T-cell (primary cell): ENCODE measurements at places on chromosomes 3 and 15. TPM values are rescaled to one million over a fixed set of nuclear protein-coding genes. Genes with fewer than 3 reads are reported as not detected.

The TRPM1 gene
- not detected for total RNA-seq

The HHLA2 gene
- 0.28 TPM for total RNA-seq

The RTP4 gene
- 3.2 TPM for total RNA-seq

The PEX11A gene
- total RNA-seq = 4.0 TPM

The TNFAIP8L3 gene
- not detected for total RNA-seq

- DNase-seq = no peak
Observed at GRCh38 chr3:169955406-169955805, 11.2 kb upstream of the SEC62 start.

DNA sequence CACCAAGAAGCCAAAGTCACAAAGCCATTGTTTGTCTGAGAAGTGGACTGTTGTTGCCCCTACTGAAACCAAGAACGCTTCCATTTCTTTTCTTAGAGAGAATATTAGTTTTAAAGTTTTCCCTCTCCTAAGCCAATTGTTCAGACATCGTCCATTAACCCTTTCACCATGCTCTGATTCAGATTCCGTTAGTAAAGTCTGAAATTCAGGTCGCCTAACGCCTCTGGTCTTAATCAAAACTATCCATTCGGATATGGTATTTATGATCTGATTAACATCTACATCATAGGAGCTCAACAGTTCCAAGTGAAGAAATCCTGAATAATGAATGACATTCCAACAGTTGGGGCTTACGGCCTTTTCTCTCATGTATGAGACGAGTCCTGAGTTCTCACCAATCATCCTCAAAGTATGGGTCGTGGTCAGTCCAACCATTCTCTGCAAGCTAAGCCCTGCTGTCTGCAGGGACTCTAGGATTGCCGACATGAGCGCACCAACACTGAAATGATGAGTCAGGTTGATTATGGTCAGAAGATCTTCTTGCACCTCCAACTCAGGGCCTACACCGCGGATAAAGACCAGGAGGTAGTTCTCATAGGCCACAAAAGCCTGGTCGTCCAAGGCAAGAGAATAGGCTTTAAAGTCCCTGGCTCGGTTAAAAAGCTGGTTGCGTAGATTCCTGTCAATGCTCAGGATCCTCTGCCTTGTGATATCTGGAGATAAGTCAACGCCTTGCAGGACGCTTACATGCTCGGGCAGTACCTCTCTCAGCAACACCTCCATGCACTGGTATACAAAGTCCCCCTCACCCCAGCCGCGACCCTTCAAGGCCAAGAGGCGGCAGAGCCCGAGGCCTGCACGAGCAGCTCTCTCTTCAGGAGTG lies 767 bp downstream of the EPM2AIP1 start:
- no peak for DNase-seq

- DNase-seq = no peak
Observed at GRCh38 chr3:2948882-2949281, 161.3 kb downstream of the IL5RA start.

DNA sequence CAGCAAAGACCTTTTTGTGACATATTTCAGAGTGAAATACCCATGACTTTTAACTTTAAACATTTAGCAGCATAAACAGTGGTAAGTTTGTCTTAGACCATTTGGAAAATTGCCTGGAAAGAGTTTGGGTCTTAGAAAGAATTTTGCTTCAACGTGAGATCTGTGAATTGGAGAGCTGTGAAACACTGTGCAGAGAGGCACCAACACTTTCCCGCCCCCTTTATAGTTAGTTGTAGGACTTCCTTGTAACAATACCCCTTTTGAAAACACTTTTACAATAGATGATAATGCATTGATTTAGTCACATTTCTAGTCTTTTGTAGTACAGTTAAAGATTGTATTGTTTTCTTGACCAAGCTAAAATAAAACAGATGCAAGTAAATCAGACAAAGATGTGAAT lies 43.5 kb upstream of the MBNL1 start:
- no peak for DNase-seq

- no peak for DNase-seq
Observed at GRCh38 chr3:12444582-12445471, 39.5 kb upstream of the TSEN2 start.

GRCh38 chr15:31239409-31239808 lies 87.2 kb upstream of the KLF13 start:
- no peak for DNase-seq

- DNase-seq = no peak
Observed at GRCh38 chr3:51673181-51673801, 2.2 kb downstream of the TEX264 start.

DNA sequence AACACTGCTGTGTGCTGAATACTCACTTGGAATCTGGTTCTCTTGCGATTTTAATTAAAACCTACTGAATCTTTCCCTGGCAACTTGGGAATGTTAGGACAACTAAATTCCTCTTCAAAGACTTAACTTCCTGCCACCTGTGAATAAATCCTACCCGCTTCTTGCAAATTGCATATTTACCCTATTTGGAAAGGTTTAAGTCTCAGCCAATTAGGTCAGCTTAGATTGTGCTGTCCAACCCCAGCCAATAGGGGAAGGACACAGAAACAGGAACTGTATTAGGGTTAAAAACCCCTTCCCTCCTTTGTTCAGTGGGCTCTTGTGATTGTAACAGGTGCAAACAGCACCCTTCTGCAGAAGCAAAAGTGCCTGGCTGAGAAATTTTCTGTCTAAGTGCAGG lies 38.6 kb upstream of the FSTL1 start:
- DNase-seq = no peak

DNA sequence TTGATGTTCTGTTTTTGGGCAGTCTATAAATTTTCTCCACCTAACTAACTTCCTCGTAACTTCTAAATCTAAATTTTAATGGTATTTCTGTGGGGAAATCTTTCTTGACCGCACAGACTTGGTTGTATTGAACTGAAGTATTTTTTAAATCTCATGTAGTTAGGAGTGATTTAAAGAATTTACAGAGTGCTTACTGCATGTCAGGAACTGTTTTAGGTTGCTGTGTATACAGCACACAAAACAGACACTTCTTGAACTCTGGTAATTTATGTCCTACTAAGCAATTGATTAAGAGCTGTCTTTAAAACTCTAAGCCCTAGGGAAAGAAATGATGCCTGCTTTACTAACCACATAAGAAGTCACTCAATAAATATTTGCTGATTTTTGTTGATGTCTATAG lies 1350.2 kb downstream of the ZPLD1 start:
- DNase-seq = no peak
